ENCODE measurements at places on chromosomes 16 and 17.

- no peak for DNase-seq
Measured at GRCh38 chr17:80424261-80424660, 9.3 kb downstream of the ENDOV start.

GRCh38 chr17:36703860-36704266 lies 102.5 kb downstream of the MRM1 start:
- no peak for DNase-seq

GRCh38 chr17:72452286-72453173 lies 331.7 kb downstream of the SOX9 start:
- no peak for DNase-seq

DNA sequence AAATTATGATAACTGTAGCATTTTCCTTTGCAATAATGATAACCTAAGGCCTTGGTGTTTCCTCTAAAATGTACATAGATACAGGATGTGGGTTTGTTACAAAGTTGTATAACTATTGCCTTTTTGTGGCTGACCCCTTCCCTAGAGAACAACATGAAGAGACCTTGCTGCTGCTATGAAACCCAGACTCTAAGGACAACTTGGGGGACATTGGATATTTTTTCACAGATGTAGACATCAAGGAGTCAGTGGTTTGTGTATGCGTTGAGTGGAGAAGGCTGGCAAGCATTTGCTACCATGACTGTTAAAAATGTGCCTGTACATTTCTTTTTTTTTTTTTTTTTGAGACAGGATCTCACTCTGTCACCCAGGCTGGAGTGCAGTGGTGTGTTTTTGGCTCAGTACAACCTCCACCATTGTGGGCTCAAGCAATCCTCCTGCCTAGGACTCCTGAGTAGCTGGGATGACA lies 12.3 kb downstream of the HMOX2 start:
- DNase-seq: no peak

- no peak for DNase-seq
Measured at GRCh38 chr17:16121915-16122314, 93.4 kb downstream of the NCOR1 start.

GRCh38 chr16:69404275-69404805 lies 18.5 kb upstream of the TERF2 start:
- DNase-seq: peak; percentile 72

- DNase-seq: peak; percentile 48
Measured at GRCh38 chr17:77233635-77234334, 93.0 kb downstream of the SEC14L1 start.

- DNase-seq: peak; percentile 41
Measured at GRCh38 chr17:75096082-75096625, 8.4 kb downstream of the SLC16A5 start.

DNA sequence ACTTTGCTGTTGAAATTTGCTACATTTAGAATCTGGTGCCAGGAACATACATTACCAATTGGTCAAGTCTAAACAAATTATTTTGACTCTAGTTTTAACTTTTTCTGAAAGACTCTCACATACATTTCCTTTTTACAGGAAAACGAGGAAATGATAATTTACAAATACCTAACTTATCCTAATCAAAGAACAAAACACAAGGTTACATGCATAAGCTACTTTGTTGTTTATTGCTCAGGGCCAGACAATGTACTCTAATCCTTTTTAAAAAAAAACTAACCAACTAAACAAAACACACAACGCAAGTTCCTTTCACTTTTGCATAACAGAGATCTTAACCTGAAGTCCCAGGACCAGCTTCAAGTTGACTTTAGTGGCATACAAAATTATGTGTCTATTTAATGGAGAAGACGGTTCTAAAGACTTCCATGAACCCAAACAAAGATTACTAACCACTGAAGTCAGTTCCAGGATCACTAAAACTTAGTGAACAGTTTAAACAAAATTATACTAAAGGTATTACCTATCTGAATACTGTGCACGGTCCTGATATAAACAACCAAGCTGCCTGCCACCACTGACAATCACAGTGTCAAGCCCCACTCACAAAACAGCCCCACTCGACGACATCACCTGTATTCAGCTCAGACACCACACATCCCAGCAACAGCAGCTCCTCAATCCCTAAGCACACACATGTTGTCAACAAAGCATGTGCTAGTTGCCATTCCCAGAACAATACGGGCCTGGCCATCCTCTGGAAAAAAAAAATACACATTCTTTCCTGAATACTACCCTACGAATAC lies 1.9 kb downstream of the ZNF652 start:
- DNase-seq: no peak

DNA sequence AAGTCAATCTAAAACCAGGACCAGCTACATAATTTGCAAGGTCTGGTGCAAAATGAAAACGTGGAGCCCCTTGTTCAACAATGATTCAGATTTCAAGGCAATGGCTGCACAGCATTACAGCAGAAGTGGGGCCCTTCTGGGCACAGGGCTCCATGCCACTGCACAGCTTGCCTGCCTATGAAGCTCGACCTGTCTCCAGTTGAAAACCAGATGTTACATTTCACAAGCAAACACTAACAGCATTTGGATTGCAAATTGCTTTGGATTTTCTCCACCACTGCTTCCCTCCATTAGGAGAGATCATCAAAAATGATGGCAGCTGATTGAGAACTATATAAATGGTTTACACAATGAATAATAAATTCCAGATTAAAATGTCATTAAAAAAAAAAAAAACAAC lies 551.4 kb upstream of the ZFHX3 start:
- DNase-seq: no peak

DNA sequence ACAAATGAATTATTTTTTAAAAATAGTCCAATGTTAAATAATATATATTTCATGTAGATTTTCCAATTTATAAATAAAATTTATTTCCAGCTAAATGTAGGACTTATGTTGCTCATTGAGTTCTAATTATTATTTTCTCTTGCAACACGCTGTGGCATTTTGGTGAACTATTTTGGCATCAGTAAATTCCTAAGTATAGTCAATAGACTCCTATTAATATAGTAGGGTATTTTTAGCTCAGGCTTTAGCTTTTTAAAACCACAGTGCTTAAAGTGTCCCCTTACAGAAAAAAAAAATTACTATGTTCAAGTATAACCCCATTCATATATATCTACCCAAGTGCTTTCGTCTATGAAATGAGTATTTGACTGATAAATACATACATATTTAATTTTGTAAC lies 919.2 kb upstream of the SOX9 start:
- no peak for DNase-seq

DNA sequence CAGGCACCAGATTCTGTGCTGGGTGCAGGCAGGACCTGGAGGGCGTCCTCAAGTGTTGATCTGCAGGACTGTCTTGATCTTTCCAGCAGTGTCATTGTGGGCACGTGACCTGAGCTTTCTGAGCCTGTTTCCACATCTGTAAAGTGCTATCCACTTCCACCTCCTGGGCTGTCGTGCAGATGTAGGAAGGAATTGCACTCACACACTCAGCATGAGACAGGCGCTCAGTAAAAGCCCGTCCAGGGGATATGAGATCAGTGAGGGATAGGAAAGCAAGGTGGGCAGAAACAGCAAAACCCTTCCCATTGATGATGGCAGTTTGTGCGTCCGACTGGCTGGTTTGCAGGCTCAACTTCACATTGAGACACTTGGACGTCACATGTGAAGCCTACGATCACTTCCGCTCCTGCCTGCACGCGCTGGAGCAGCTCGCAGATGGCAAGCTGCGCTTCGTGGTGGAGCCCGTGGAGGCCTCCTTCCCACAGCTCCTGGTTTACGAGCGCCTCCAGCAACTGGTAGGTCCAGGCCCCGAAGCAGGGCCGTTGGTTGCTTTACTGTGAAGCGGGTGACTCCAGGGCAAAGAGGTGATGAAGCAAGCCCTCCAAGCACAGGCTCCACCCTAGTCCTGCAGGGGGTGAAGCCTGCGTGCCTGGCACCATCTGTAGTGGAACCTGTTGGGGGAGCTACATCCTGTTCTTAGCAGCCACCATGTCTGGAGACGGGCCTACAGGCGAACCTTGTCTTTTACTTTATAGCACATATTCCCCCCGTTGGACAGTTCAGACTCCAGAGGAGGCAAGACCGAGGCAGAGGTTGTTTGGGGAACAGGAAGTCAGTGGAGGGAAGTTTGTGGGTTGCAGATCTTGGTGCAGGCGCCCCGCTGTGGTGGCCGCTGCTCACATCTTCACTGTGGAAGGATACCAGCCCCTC lies 23.0 kb downstream of the METTL22 start:
- DNase-seq: no peak

DNA sequence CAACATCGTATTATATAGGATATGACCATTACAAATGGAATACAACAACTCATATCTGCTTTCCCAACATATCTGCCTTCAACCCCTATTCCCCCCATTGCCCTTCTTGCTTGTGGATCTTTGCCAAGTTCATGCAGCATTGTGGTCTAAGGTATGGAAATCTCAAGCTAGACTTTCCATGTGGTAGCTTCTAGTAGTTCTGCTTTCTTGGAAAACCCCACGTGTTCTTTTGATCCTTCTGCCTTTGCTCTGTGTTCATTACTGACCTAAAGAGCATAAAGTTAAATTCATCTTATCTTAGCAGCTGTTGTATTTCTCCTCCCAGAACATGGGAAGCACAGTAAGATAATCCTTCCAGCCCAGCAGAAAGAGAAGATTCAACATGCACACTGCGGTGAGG lies 202.0 kb upstream of the SALL1 start:
- no peak for DNase-seq

GRCh38 chr17:44693609-44694008 lies 4.0 kb upstream of the CCDC43 start:
- no peak for DNase-seq

DNA sequence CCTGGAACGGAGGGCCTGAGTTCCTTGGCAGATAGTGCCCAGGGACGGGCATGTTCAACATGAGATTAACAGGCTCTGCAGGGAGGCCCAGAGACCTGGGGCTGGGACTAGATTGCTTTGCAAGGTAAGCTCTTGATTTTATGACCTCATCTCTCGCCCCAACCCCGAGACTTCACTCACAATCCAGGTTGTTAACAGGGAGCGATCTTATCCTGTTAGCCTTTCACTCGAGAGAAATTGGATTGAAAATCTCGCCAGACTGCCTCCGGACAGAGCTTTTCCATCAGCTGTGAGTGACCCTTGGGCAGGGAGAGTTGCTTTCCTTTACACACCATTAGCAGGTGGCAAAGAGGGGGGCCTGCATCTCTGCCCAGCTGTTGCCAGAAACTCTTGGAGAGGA lies 521.7 kb upstream of the EEF2KMT start:
- no peak for DNase-seq

DNA sequence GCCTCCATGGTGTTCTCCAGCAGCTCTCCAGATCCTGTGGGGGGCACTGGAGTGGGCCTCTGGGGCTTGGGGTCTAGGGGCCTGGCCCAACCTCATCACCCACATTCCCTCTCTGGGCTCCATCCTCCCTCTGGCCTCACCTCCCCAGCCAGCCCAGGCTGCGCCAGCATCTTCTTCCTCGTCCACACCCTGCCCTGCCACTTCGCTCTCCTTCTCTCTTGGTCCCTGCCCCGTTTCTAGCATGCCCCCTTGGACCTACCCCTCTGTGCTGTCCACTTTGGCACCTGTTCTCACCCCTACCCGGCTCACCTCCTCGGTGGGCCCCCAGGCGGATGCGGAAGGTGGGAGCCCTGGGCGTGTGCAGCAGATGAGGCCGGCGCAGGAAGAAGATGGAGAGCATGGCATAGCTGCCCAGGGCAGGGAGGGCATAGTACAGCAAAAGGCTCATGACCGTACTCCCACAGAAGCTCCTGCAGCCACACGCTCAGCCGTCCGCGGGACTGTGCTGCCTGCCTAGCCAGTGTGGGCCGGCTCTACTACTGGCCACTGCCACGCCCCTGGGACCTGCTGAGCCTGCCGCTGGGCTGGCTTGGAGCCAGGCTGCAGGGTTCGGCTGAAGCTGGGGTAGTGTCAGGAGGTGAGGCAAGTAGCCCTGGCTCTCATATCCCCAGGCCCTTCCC lies at the start of gene GDPD3:
Gene GDPD3, minus strand, starts transcription at position 507 of the 680 bp plus-strand sequence. Its CDS starts 59 bp downstream, at position 448.
- no peak for DNase-seq

DNA sequence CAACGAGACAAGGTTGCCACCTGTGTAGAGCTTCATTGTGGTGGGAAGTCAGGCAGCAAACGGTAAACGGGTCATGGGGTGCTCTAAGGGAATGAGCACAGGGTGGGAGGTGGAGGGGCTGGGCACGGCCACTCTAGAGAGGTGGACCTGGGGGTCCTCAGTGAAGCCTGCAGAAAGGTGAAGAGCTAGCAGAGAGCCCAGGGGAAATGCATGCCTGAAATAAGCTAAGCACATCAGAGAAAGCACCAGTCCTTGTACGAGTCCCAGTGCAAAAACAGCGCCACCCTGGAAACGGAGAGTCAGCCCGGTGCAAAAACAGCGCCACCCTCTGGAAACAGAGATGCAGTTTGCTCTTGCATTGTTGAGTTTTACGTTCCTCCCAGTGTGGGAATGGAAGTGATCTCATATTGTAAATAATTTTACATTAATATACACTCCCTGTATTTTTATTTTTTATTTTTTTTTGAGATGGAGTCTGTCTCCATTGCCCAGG lies 65.0 kb downstream of the TBC1D16 start:
- DNase-seq: no peak

- no peak for DNase-seq
Measured at GRCh38 chr16:20613481-20614185, 37.5 kb upstream of the ACSM2B start.

- no peak for DNase-seq
Measured at GRCh38 chr16:66474750-66475199, 47.7 kb downstream of the BEAN1 start.

All from fibroblast of gingiva (primary cell).